ENCODE measurements at places on chromosomes 12 and 14.

DNA sequence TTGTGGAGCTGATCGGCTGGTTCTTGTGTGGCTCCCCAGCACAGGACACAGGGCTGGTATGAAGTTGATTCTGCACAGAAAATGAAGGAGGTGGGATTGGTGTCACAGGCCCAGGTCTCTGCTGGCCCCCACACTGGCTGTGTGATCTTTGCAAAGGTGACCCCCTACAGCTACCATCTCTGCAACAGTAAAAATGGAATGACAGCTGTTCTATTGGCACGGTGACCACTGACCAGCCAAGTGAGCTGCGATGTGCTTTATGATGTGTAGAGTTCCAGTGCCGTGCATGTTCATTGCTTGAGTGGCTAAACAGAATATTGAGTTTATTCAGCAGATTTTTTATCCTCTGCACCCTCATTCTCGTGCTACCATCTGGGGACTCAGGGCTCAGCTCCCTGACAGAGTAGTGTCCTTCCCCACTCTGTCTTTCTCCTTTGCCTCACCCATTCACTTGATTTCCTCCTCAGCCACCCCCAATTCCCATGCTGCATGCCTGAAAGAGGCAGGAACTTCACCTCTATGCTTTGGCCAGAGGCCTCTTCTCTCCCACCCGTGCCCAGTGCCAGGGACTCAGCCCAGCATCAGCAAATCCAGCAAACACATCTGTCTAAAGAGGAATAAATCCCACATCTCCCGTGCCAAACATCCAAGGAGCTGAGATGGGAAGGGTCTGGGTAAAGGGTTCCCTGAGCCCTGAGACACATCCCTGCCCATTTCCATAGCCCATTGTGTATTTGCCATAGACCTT lies 21.2 kb downstream of the C14orf132 start:
- no peak for DNase-seq

DNA sequence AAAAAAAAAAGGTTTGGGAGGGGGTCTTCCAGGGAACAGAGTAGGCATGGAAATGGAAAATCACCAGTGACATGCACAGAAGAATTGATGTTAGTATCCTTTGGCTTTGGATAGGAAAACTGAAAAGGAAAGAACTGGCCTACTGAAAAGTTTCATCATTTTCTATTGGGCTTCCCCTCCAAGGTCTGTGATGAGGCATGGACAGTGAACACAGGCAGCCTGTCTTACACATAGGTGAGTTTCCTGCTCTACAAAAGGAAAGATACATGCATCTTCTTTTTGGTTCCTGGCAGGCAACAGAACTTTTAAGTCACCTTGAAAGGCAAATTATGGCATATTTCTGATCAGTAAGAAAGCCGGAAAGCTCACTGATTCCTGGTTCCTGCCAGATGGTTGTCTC lies 5.8 kb downstream of the BMAL2 start:
- no peak for DNase-seq

- DNase-seq: no peak
Measured at GRCh38 chr14:53001787-53002378, 51.0 kb upstream of the FERMT2 start.

DNA sequence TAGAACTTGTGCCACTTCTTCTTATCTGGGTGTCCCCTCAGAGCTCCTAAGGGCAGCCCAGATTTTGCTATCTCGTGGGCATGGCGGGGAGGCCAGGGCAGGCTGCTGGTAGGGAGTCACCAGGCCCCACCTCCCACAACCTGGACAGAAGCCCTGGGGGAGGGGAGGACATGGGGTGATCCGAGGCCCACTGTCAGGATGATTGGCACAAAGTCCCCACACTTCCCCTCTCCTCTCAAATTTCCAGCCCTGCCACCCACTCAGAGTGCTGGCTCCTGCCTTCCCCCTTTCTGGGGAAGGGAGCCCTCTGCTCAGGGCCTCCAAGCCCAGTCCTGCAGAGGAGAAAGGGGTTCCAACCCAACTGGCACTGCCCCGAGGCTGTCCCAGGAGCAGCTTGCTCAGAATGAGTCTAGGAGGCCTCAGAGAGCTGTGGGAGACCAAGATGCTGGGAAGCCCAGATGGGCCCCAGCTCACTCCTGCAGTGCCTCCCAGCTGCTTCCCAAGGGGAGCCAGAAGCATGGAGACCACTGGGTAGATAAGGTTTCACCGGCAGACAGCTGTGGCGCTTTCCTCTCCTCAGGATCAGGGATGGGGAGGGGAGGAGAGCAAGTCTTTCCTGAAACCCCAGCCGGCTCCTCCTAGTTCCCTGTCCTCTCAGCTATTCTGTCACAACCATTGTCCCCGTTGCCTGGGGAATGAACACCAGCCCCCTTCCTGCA lies 82.8 kb downstream of the B4GALNT3 start:
- DNase-seq: no peak

DNA sequence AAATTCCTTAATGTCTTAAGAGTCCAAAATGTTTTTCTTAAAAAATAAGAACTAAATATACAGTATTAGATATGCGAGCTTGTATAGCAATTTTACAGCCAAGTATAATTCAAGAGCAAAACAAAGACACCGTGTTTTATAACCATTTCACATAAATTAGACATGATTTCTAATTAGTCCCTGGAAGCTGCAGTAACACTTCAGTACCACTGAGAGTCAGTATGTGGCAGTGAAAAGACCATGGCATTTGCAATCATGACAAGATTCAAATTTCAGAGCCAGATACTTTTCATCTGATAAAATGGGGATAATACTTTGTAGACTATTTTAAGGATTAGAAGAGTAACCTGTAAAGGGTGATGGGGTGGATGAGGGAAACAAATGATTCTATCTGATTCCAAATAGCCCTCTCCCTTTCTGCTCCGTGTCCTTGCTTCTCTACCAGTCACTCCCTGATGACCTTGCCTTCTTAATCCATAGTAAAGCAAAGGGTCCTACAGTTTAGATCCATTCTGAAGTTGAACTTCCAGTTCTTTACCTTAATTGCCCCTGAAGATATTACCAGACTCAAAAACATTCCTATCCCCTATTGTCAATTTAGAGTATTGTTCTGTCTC lies 145.4 kb upstream of the ABCD2 start:
- no peak for DNase-seq

DNA sequence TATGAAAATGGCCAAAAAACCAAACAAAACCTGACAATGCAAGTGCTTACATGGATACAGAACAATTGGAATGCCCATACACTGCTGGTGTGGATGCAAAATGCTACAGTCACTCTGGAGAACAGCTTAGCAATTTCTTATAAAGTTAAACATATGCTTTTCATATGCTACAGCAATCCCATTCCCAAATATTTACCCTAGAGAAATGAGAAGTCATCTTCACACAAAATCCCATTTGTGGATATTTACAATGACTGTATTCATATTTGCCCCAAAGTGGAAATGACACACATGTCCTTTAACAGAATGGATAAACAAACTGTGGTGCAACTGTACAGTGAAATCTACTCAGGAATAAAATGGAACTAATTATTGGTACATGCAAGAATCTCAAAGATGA lies 20.4 kb downstream of the SAV1 start:
- no peak for DNase-seq

All from KG1 (cell line).